Bone marrow (tissue), 2 donors: ENCODE measurements at places on chromosomes 6 and 20.

- DNase-seq = no peak
Observed at GRCh38 chr20:5160882-5161281, 34.1 kb downstream of the CDS2 start.

- no peak for DNase-seq
Observed at GRCh38 chr20:2697768-2698167, 5.2 kb downstream of the EBF4 start.

DNA sequence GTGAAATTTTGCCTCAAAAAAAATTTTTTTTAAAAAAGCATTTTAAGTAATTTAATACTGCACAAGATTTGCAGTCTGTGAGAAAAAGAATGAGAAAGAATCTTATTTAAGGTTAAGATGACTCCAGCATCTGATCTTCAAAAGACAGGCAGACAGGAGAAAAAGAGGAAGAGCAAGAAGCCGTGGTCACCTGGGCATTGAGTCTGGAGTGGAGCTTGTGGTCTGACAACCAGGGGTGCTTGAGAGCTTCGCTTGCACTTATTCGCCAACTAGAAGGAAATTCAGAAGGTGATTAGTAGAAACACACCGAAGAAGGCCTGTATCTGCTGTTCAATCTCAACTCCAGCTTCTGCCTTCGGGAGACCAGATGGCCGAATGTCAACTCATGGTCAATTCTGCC lies 75.9 kb downstream of the MYLK4 start:
- no peak for DNase-seq

DNA sequence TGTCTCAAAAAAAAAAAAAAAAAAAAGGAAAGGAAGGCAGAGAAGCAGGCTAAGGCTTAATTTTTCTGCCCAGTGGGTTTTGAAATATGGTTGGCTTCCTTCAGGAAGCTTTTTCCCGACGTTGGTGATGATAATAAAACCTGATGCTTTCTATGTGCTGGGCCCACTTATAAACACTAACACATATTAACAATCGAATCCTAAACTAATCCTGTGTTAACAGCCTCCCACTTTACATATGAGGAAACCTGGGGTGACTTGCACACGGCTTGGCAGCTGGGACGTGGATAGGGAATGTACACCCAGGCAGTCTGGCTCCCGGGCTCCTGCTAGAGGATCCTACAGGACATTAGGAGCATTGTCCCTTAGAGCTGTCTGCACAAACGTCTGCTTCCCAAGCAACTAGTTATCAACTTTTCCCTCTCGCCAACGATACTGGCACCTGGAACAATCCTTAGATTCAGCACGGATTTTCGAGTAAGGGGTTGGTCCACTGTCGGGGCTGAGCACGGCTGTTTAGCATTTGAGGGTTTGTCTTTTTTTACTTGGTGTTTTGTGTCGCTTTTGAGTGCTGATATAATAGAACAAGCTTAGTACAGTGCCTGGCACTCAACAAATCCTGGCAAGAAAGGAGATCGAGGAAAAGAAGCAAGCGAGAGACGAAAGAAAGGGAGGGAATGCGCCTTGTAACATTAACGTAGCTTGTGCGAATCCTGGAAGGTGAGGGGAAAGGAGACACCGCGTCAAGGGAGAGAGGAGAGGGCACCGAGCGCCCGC lies 622 bp upstream of the KIZ start:
- no peak for DNase-seq

DNA sequence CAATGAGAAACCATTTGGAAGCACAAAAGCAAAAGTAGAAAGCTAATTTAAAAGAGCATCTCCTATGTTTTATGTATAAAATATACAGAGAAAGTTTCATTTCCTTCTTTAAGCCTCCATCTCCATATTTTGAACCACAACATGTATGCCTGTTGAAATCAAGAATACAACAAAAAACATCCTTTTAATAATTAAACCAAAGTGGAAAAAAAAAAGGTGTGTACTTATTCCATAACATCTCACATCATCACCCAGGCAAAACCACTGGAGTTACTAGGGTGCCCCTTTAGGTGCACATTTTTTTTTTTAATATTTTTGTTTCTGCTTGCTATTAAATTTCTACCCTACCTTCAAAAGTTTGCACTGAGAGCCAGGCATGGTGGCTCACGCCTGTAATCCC lies 43.0 kb downstream of the EDN1 start:
- no peak for DNase-seq

GRCh38 chr20:35544436-35544835 lies 2.6 kb downstream of the ERGIC3 start:
- no peak for DNase-seq

DNA sequence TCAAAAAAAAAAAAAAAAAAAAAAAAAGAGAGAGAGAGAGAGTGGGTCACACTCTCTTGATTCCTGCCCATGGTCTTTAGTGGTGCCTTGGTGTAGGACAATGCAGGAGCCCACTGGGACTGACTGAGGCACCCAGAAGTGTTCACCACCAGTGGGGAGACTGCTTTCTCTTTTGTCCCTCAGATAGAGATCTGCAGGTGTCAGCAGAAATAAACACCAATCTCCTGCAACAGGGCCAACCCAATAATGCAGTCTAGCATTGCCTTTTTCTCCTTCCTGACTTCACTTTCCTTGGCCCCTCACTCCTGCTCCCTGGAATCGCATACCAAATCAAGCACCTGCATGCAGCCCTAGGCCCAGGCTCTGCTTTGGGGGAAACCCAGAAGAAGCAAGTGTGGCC lies 39.0 kb upstream of the CCDC28A start:
- no peak for DNase-seq
